Hematopoietic multipotent progenitor cell treated with erythropoietin and hydrocortisone succinate and interleukin-3 and kit ligand, for 6 days (in vitro differentiated cells): ENCODE measurements at places on chromosomes 13 and 19.

DNA sequence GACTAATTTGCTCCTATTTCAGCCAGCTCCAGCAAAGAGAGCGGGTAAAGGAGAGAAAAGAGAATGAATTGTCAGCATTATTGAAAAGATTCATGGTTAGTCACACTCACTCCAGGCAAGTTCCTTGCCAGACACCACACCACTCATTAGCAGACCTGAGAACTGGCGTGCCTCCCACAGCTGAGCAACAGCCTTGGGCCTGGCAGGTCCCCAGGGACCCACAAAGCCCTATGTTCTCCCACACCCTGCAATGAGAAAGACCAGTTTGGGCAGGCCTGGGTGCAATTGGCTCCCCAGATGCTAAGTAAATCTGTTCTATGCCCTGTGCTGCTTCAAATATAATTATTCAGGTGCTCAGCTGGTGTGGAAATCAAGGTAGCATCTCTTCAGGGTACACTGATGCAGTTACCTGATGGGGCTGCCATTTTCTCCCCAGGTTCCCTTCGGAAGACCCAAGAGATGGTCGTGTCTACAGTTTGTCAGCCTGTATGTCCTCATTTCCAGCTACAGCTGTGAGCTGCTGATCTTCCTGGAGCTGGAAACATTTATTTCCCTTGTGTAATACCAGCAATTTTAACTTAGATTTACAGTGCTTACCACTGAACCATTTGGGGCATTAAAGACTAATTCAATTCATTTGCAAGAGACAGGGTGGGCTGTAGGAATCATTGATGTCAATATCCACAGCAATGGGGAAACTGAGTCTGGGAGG is 405.0 kb downstream of the COG6 start:
- no peak for DNase-seq

DNA sequence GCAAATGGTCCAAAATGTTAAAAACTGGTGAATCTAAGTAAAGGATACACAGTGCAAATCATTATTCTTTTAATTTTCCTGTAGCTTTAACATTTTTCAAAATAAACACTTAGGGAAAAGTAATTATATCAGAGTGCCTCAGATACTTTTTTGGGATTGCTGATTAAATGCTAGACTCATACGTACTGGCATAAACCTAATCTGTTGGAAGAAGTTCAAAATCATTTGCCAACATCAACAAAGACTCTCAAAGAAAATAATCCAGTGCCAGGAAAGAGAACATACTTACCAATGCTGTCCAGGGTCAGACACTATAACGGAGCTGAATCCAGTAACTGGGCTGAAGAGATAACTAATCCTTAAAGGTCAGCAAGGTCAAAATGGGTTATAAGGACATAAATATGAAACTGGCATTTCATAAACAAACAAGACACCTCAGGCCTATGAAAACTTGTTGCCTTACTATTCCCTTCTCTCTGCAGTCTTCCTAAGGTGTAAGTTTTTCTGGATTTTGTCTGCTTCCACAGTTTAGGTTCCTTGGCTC is 3.3 kb upstream of the ZNF420 start:
- DNase-seq = no peak

GRCh38 chr19:50159078-50159477 is 4.0 kb downstream of the IZUMO2 start:
- DNase-seq = no peak

DNA sequence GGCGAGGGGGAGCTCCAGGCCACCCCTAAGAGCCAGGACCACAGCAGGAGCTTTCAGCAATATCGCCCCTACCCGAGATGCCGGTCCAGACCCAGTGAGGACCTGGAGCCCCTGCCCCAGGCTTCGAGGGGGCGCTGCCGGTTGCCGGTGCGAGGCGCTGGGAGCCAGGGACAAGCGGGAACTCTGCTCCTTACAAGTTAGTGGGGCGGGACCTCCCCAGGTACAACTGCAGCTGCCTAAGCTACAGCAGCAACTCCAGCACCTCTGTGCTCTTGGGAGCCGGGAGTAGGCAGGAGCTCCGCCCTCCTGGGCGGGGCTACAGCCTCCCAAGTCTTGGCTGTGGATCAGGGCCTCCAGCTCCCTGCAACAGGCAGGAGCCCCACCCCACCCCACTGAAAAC is 15.2 kb upstream of the TSC22D1 start:
- DNase-seq = peak; percentile 30

DNA sequence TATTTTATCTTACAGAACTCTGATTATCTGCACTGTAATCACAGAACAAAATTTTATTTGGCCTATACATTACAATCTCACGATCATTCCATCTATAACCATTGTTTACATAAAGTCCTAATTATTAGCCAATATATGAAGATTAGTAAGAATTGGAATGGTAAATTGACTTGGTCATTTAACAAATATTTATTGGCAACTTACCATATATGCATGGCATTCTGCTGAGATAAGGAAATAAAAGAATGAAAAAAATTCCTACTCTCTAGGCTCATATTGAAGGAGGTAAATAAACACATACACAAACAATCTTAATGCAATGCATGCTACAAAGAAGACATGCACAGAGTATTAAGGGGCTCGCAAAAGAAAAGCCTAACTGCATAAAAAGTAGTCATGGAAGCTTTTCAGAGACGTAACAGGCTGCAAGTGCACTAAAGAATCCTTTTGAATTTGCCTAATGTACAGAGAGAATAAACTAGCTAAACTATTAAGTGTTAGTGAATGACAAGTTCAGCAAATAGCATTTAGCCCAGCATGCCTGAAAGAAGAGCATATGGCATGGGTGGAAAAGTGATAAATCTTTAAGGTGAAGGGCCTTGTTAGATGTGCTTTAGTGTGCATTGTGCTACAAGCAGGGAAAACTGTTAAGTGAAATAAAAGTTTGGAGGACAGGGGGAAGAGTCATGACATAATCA is 1131.1 kb downstream of the PCDH9 start:
- DNase-seq = no peak
